ENCODE measurements at places on chromosomes 13 and 19. TPM values are rescaled to one million over a fixed set of nuclear protein-coding genes. Genes with fewer than 3 reads are reported as not detected.

ZNF681 gene
- total RNA-seq: 1.3 TPM

CELF5 gene
- total RNA-seq: not detected

SYT5 gene
- total RNA-seq: not detected

DCUN1D2 gene
- total RNA-seq: 8.4 TPM

RPS5 gene
- 1,488 TPM for total RNA-seq

LAIR1 gene
- total RNA-seq: not detected

P2RY11 gene
- total RNA-seq: 3.0 TPM

DLL3 gene
- total RNA-seq: 0.29 TPM
